Hematopoietic multipotent progenitor cell treated with erythropoietin and hydrocortisone succinate and interleukin-3 and kit ligand, for 8 days (in vitro differentiated cells): ENCODE measurements at places on chromosomes 11 and 22.

GRCh38 chr11:128311742-128312719 is 275.3 kb downstream of the ETS1 start:
- DNase-seq, result no peak

DNA sequence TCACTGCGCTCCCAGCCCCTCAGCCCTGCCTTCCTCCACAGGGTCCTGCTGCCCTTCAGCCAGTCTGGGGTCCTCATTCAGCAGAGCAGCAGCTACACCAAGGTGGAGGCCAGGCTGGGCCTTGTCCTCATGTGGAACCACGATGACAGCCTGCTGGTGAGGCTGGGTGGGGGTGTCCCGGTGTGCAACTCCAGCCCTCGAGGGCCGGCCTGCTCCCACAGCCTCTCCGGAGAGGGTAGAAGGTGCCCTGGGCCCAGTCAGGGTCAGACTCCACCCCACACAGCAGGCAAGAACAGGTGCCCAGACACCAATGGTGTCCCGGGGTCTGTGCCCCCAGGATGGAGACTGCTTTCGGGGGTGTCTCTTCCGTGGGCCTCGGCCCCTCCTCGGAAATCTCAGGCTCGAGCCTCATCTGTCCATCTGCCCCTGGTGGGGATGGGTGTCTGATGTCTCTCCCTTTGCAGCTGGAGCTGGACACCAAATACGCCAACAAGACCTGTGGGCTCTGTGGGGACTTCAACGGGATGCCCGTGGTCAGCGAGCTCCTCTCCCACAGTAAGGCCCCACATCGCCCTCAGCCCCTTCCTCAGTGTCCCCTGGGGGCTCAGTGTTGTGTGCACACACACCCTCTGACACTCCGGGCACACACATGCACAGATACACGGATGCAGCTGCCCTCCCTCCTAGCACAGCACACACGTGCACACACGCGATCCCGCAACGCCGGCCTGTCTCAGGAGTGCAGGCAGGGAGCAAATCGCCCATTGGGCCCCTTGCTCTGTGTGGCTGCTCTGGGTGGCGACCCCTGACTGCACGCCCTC is 4.9 kb downstream of the MUC5AC start:
- DNase-seq, result no peak

- no peak for DNase-seq
These were observed 12.5 kb upstream of the PEX26 start for GRCh38 chr22:18065256-18065655.

DNA sequence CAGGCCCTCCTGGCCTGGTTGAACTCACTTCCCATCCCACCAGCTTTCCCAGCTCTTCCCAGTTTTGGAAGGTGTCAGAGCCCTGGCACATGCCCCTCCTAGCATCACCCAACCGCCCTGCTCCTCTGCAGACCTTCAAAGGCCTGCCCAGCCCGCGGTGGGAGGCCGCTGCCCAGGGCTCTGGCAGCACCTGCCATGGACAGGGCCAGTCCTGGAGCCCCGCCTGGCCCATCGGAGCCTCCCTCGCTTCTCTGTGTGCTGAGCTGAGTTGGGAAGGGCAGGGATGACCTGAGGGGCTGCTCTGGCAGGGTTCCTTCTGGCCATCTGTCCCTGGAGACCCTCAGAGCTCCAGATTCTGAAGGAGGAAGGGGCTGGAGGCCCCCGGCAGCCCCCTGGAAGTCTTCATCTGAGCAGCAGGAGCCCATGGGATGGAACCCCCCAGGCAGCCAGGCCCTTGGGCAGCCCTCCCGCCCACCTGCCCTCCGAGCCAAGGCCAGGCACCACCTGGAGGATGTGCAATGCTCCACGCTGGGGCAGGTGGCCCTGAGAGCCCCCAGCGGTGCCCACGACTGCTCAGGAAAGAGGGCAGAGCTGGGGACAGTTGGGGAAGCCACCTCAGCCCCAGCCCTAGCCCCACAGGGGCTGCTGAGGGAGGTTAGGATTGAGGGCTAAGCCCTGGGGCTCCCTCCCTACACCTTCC is 3.6 kb downstream of the LSP1 start:
- no peak for DNase-seq

DNA sequence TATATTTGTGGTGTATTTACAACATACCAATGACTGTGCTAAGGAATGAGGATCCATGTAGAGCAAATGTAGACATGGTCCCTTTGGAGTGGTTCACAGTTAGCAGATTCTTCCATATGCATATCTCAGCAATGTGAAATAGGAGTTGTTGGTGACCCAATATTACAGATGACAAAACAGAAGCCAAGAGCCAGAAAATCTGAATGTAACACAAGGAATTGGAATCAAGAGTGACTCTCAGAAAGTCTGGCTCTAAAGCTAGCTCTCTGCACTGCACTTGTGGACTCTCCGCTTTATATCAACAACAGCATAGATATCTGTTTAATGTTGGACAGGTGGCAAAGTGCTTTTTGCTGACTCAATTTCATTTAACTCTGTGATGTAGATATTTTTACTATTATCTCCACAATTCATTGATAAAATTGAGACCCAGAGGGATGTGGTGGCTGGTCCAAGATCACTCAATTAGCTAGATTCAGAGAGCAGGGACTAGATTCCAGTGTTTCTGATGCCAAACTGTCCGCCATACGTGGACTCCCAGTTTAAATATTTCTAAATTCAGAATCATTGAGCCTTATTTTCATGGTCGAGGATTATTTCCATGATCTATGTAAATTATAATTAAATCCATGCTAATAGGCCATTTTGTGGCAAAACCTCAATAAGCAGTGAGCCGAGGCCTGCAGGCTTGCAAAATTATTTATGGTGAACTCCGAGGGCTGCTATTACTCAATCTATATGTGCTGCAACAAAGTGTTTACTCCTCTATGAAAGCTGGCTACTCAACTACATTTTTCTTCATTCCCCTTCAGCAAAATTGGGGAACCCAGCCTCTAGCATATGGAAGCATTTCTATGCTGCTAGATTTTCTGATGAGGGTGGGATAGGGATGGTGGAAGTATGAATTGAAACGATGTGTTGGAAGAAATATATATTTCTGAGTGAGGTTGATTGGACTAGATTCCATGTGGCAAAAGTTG is 21.1 kb upstream of the TENM4 start:
- DNase-seq, result no peak

DNA sequence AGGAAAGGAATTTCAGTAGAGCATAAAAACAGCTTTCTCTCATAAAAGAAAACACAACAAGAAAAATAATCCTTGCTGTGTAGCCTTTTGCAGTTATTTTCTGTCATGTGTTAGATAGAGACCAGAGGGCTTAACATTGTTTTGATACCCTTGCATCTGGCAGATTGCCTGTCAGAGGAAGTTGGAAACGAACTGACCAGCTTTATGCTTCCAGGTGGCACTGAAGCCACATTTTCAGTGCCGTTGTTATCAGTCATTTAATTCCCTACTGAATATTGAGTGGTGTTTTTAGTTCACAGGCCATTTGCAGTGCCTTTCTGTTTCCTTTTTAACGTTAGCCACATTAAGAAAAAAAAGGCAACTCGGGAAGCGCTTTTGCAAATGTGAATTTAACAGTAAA is 21.5 kb upstream of the RAG2 start:
- peak; percentile 78 for DNase-seq

DNA sequence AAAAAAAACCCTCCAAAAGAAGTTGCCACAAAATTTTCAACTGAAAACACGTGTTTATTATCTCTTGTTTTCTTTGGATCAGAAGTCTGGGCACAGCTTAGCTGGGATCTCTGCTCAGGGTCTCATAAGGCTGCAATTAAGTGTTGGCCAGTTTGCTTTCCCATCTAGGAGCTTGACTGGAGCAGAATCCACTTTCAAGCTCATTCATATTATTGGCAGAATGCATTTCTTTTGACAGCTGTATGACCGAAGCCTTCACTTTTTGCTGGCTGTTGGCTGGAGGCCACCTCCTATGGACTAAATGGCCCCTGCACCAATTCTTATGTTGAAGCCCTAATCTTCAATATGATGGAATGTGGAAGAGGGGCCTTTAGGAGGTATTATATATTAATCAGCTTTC is 139.6 kb downstream of the DDX10 start:
- no peak for DNase-seq

DNA sequence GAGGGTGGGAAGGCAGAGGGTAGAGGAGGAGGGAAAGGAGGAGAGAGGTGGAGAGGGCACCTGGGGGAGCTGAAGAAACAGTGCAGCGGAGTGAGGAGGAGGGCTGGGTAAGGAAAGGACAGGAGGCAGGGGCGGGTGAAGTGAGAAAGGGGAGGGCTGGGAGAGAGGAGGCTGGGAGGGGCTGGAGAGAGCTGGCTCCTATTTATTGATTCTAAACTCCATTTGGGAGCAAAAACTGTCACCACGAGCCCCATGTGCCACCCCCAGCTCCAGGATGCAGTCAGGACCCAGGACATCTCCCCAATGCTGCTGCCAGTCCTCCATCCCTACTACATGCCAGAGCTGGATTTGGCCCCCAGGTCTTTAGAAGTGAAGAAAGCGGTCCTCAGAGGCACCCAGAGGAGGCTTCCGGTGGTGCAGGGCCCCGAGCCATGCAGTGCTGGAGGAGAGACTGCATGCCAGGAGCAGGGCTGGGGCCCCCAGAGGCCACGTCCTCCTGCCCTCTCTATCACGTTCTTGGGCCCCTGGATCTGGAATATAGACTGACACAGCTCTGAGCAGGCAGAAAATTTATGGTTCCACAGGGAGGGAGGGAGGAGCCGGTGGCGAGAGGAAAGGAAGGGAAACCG is 53.7 kb downstream of the SLC22A12 start:
- DNase-seq, result peak; percentile 14

DNA sequence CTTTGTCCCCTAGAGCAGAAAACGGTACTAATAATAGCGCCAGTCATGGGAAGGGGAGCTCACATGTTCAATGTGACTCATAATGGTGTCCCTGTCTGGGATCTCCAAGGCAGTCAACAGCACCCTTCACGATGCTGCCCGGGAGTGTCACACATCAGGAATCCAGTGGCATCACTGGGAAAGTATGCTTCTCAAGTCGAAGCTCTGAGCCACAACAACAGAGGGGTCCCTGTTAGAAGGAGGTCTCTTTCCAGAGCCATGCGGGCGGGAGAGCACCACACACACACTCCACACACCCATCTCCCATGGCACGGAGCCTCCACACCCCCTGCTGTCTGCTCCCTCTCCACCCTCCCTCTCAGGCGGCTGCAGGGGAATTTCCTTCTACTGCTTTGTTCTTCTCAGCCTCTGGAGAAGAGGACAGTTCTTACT is 119.7 kb downstream of the ETS1 start:
- no peak for DNase-seq

GRCh38 chr22:37282385-37282677 is at the start of gene CYTH4:
Gene CYTH4 (plus strand): TSS chr22:37282508. CDS start chr22:37282570, 62 bp downstream.
- DNase-seq, result no peak

DNA sequence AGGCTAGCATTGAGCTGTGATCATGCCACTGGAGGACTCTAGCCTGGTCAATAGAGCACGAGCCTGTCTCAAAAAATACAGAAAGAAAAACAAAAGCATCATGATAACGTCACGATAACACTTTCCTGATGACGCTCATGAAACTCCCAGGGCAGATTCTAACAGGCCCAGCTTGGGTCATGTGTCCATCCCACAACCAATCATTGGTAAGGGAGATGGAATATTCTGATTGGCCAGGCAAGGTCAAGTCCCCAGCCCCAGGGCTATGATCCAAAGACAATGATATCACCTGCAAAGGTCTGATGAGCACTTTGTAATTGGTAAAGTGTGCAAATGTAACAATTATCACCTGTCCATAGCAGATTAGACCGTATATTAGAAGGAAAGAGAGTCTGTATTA is 21.5 kb upstream of the DDX6 start:
- no peak for DNase-seq

DNA sequence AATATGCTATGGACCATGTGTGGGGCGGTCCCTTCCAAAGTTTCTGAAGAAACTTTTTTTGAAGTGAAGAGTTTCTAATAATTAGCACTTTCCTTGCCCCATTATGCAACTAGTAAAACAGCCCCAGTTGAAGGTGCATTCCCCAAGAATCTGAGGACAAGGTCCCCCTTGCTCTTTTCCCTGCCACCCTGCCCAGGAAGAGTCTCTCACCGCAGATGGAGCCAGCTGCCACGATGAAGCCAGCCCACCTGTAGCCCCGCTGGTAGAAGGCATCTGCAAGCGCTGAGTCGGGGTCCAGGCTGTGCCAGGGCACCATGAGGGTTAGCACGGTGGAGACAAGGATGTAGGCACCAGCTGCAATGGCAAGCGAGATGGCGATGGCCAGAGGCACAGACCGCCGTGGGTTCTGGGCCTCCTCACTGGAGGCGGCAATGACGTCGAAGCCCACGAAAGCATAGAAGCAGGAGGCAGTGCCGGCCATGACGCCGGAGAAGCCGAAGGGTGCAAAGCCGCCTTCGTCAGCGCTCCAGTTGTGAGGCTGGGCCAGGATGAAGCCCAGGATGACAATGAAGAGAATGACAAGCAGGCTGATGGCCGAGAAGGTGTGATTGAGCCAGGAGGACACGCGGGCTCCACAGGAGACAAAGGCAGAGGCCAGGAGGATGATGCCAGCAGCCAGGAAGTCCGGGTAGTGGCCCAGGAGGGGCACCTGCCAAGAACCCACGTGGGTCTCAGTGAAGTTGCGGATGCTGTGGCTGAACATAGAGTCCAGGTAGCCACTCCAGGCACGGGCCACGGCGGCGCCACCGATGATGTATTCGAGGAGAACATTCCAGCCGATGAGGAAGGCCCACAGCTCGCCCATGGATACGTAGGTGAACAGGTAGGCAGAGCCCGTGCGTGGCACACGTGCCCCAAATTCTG is 1.5 kb downstream of the SLC7A4 start:
- no peak for DNase-seq

DNA sequence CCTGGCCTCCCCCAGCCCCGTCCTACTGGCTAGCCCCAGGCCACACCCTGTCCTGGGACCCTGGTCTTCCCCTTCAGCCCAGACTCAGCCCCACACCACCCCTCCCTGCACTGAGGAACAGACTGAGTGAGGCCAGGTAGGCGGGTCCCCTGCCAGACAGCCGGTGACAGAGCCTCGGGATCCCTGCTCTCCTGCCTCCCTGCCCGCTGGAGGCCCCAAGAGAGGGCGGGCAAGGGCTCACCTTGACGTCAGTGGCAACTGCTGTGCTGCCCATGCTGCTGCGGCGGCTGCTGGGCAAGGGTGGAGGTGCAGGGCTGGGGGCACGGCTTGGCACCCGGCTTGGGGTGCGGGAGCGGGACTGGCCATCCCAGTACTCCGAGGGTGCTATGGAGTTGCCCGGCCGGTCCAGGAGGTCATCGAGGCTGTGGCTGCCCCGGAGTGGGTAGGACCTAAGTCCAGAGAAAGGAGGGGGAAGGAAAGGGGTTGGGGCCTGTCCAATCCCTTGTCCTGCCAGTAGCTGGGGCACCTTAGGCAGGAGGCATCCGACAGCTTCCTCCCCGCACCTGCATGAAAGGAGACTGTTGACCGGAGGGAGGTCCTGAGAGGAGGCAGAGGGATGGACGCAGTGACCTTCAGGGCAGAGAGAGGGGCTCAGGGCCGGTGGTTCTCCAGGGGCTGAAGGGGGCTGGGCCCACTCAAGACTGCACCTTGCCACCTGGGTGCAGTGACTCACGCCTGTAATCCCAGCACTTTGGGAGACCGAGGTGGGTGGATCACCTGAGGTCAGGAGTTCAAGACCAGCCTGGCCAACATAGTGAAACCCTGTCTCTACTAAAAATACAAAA is 2.2 kb upstream of the SLC16A8 start:
- DNase-seq, result no peak
